Transverse colon (tissue), 4 donors: ENCODE measurements at places on chromosomes 2 and 18.

DNA sequence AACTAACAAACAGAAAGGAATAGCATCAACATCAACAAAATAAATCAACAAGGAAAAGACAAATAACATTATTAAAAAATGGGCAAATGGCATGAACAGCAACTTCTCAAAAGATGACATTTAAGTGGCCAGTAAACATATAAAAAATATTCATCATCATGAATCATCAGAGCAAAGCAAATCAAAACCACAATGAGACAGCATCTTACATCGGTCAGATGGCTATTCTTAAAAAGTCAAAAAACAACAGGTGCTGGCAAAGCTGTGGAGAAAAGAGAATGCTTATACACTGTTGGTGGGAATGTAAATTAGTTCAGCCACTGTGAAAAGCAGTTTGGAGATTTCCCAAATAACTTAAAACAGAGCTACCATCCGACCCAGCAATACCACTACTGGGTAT is 327.1 kb downstream of the CMPK2 start:
- DNase-seq: no peak

- DNase-seq: no peak
Observed at GRCh38 chr18:44986933-44987332, 306.2 kb downstream of the SETBP1 start.

DNA sequence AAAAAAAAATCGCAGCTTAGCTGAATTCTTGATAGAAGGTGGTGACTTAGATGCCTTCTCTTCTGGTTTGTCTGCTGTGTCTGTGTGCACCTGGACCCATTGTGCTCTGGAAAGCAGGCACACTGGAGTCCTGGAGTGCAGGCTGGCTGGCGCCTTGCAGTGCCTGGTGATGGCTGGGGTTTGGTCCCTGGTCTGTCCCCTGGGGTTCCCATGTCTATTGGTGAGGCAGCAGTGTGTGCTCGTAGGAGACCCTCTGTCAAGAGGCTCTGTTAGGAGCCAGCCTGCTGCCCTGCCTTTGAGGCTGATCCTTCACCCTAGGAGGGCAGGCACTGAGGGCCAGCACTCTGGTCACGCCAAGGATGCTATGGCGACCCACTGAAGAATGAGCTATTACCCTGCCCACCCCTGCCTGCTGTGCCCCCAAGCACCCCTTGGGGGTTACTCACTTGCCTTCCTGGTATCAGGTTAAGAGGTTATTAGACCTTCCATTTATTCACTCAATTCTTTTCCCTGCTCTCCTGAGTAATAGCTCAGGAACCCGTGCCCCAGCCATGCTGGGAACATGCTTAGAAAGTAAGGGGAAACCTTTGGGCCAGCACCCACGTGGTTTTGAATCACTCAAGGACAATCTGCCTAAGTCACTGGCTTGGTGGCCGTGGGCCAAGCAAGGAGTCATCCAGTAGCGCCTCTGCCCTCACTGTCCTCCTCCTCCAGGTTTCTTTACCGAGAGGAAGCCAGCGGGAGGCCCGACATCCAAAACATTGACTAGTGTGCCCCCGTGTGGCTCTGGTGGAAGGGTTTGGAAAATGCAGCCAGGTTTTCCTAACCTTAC is 284.5 kb downstream of the PRKCE start:
- DNase-seq: peak; percentile 88

- no peak for DNase-seq
Observed at GRCh38 chr2:218386505-218387368, 4.7 kb downstream of the SLC11A1 start.

- DNase-seq: no peak
Observed at GRCh38 chr2:64012115-64012514, 7.1 kb downstream of the VPS54 start.

- DNase-seq: no peak
Observed at GRCh38 chr2:33370636-33371265, 105.7 kb upstream of the RASGRP3 start.

DNA sequence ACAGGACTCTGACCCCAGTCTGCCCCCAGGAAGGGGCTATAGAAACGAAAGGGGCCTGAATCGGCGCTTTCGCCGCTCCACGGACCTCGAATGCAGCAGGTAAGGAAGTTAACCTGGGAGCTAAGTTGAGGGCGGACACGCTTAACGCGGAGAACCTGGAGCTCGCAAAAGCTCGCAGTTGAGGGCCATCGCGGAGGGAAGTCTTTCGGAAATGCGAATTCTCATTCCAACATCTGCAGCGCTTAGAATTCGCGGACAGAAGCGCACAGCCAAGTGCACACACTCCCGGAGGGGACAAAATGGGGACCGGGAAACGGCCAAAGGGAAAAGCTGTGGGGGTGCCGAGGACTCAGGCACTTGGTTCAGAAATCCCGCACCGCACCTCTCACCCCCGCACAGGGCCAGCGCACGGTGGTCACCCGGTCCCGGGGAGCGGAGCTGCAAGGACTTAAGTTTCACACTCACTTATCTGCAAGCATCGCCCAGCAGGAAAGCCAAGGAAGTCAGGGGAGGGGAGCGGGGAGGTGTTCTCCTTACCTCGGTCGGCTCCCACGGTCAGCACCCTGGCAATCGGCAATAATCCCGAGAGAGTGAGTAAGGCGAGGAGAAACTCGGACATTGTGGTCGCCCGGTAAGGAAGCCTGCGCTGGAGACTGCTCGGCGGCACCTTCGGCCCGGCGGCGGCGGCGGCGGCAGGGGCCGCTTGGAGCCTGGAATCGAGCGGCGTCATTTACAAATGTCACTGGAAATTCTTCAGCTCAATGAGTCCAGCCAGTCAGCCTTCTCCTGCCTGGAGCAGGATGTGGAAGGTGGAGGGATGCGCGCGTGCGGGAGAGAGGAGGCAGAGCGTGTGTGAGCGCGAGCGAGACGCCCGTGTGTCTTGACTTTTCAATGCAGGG is 456 bp downstream of the LRP1B start:
- DNase-seq: peak; percentile 55

DNA sequence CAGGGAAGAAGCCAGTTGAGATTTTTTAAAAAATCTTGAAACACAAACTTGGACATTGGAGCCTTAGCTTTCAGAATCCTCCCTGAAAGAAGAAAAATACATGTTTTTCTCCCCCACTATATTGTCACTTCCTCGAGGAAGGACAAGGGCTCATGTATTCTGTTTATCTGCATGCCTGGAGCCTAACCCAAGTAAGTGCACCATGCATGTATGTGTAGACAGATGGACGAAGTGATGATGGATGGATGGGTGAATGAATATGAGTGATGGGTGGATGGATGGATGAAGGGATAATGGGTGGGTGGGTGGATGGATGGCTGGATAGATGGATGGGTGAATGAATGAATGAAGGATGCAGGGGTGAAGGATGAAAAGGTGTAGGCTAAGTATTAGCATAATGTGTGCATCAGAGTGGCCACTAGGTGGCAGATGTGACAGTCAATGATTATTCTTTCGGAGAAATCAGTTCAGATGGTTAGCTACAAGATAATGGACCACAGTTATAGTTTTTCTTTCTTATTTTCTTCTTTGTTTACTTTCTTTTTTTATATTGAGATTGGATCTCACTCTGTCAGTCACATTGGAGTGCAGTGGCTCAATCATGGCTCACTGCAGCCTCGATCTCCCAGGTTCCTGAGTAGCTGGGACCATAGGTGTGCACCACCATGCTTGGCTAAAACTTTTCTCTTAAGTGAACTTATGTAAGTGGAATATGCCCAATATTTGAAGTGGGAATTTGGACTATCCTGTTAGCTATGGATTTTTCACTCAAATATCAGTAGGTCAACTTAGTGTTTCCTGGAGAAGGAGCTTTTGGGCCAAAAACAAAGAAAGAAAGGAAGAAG is 18.5 kb upstream of the CCDC93 start:
- DNase-seq: peak; percentile 34

DNA sequence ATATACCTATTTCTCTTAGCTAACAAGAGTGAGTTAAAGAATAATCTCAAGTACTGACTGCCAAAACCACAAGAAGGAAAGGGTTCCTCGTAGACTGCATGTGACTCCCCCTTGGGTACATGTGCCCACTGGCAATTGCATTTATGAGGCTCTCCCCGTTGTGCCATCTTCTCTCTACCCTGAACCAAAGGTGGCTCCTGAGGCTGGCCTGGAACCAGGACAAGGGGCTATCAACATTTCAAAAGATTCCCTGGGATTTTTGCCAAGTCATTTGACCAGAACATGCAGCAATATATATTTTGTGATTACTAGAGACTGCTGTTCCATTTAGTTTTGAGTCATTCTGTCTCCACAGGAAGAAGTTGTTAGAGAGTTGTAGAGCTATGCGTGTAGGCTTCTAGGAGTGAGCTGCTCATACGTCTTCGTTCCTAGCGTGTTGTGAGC is 45.8 kb downstream of the LAMA3 start:
- peak; percentile 21 for DNase-seq

DNA sequence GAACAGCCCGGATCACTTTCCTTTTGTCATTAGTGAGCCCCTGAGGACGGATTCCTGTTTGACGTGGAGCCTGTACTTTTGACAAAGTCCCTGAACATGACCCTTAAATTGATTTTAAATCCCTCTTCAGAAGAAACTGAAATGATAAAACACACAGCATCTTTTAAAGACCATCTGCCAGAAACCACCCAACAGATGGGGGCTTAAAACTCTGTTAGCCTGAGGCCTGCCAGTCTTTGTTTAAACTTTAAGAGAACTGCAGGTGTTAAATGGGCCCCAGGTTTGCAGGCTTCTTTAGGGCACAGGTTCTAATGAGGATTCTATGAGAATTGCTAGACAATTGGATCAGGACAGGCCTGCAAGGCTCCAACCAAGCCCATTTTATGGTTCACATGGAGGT is 177.9 kb downstream of the ALK start:
- DNase-seq: no peak

GRCh38 chr2:231290321-231291015 is 92.0 kb downstream of the ARMC9 start:
- no peak for DNase-seq

DNA sequence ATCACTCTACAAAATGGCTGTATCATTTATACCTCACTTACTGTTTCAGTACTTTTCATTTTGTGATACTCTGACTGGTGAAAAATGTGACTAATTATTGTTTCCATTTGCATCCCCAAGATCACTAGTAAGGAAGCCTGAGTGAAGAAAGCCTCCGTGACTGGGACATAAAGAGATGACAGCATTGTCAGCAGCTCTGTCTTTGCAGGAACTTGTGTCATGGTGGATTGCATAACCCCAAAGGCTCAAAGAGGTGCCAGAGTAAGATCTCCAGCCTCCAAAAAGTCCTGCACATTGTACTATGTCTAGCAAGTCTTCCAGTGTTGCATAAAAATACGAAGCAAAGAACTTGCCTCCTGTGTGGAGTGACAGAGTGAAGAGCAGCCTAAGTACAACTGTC is 187.5 kb upstream of the CRIM1 start:
- DNase-seq: no peak

DNA sequence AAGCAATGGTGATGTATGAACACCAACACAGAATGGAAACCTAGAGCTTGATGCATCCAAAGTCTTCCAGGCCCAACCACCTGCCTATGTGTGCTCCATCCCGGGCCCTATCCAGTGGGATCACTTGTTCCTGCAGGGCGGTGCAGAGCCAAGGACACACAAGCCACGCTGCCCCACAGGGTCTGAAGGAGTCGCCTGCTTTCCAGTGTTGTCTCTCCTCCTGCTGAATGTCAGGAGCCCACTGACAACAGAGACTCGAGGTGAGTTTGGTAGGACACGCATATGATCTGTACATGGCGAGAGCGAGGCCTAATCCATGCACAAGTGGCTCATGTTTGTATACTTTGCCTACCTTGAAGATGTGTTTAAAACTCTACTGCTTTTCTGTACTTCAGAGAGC is 70.9 kb upstream of the FHL2 start:
- DNase-seq: no peak

GRCh38 chr18:22272242-22272641 is 102.9 kb downstream of the GATA6 start:
- no peak for DNase-seq
